ENCODE measurements at places on chromosomes 2 and 18.

GRCh38 chr2:55585451-55586080 is 31.9 kb downstream of the PPP4R3B start:
- no peak for DNase-seq

DNA sequence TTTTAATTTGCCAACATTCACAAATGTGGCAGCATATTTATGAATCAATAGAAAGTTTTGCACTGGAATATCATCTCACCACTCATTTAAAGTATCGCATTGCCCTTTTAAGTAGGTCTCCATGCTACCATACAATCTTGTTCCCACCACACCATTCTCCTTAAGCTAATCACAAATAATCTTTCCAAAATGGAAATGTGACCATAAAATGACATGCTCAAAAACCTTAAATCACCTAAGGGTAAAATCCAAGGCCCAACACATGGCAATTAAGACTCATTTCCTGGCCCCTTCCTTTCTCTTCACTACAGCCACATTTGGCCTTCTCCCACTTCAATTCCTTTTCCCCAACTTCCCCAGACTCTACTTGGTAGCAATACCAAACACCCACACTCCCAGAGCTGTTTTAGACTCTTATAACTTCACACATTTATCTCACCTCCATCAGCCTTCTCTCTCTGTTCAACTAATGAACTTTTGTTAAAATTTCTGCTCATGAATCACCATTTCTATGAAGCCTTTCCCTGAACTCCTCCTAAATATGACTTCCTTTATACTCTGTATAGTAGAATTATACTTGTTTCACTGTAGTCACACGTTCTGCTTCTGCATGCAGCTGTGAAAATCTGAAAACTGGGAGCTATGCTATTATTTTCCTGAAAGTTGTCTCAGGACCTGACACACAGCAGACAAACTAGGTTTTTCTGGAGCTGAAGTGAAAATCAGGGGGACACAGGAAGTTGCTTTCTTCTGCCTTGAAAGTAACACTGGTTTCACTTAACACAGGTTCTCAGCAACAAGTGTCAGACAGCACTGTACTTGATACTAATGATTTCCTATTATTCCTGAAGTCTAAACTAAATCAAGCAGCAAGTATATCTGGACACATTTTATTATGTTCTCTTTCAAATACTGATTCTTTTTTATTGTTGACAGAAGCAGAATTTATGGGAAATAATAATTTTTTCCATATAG is 303.9 kb downstream of the ZEB2 start:
- DNase-seq: no peak

- DNase-seq: no peak
These were observed 250.1 kb upstream of the CTAGE1 start for GRCh38 chr18:22667616-22668422.

GRCh38 chr2:174570318-174570958 is 27.2 kb downstream of the WIPF1 start:
- no peak for DNase-seq

DNA sequence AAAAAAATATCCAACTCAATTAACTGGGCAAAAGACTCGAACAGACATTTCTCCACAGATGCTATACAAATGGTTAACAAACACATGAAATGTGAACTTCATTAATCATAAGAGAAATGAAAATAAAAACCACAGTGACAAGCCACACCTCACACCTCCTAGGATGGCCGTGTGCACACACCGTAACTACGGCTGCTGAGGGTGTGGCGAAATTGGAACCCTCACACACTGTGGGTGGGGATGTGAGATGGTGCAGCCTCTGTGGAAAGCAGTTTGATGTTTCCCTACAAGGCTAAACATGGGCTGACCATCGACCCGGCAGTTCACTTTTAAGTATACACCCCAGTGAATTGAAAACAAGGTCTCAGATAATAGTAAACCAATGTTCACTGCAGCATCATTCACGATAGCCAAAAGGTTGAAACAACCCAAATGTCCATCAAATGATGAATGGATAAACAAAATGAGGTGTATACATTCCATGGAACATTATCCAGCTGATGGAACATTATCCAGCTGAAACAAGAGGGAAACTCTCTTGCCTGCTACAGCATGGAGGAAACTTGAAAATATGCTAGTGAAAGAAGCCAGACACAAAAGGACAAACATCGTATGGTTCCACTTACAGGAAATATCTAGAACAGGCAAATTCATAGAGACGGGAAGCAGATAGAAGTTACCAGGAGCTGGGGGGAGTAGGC is 32.2 kb downstream of the ZAP70 start:
- no peak for DNase-seq

DNA sequence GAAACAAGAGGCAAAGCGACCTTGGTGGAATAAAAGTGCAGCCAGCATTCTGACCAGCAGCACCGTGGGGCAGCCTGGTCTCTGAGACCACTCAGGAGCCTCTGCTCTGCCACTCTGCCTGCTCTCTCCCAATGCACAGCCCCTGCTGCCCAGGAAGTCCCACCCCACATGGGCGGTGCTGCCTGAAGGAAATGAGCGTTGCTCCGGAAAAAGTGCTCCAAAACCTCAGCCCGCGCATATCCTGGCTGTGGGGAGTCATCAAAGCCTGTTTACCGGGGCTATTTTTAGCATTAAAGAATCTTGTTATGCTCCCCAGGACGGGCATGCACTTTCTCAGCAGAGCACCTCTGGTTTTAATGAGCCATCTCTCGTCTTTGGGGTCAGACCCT is 54.5 kb downstream of the EPAS1 start:
- DNase-seq: no peak

DNA sequence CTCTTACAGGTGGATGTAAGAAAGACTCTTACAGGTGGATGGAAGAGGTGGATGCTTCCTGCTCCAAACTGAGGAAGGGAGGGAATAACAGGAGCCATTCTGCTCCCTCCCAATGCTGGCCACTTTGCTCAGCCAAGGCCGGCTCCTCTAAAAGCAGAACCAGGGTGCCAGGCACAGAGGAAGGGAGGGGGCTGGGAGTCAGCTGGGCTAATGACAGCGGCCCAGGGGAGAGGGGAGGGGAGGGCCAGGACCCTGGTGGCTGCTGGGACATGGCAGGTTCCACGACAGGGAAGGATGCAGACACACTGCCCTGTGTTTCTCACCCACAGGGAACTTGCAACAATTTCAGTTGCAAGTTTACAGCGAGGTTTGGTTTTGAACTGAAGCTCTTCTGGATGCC is 173.4 kb downstream of the ANAPC1 start:
- DNase-seq: no peak

DNA sequence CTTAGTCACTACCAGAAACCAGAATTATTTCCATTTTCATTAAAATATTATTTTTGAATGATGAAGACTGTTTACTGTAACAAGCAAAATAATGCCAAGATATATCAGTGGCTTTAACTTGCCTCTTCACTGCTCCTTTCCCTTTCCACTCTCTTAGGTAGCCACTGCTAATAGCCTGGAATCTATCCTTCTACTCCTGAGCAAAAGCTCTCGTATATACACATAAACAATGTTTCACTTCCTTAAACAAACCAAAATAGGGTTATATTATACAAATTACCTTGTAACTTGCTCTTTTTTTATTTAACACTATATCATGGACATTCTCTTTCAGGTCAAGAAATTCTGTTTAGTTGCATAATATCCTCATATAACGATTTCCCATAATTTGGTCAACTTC is 20.8 kb downstream of the IMMT start:
- no peak for DNase-seq

GRCh38 chr2:240429872-240430491 is 5.5 kb upstream of the GPC1 start:
- no peak for DNase-seq

DNA sequence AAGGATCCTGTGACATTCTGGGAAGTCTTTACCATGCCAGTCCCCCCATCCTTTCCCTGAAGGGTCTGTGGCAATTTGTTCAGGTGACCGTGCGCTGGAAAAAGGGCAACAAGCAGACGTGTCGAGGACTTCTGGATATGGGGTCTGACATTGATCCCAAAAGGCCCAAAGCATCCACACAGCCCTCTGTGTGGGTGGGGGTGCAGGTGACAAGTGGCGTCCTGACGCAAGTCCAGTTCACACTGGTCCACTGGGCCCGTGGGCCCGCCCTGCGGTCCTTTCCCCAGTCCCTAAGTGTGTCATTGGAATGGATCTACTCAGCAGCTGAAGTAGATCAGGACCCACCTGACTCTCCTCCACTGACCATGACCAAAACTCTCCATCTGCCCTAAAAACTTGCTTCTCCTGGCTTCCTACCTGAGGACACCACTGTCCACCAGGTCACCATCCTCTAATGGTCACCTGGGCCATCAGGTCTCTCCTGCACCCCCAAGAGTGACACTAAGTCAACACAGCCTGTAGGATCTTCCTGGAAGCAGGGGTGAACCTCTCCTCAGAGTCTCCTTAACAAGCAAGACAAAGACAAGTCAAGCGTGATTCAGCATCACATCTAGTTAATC is 85.6 kb upstream of the SLC66A3 start:
- DNase-seq: no peak
